ENCODE measurements at places on chromosomes 3 and 15.

DNA sequence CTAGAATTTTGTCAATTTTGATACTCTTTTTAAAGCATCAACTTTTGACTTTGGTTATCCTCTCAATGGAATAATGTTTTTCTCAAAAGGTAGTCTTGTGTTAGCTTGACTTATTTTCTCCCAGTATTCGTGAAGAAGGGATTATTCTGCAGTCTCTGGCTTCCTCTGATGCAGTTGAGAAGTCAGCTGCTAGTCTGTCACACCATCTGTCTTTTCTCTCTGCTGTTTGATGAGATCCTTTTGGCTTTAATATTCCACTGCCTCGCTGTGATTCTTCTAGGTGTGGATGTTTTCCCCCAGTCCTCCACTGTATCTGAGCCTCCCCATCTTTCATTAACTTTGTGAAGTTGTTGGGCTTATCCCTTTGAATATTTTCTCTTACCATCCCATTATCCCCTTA is 141.0 kb downstream of the WDR72 start:
- no peak for DNase-seq

DNA sequence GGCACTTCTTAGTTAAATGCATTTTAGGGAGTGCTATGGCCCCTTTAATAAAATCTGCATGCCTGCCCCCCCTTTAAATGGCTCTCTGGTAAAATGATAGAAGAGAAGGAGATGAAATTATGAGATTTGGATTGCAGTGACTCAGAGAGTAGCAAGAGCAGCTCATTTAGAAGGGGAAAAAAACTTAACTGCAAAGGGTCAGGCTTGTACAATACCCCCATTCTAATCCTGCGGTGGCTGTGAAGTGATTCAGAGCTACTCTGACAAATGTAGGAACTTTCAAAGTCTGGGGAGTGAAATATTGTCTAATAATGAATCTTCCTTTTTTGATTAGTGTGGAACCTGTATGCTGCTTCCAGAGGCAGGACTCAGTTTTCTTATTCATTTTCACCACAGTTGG is 44.1 kb upstream of the TBC1D23 start:
- no peak for DNase-seq

DNA sequence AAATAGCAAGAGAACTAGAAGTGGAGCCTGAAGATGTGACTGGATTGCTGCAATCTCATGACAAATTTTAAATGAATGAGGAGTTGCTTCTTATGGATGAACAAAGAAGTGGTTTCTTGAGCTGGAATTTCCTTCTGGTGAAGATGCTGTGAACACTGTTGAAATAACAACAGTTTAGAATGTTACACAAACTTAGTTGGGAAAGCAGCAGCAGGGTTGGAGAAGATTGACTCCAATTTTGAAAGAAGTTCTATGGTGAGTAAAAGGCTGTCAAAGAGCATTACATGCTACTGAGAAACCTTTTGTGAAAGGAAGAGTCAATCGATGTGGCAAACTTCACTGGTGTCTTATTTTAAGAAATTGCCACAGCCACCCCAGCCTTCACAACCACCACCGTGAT is 220.9 kb upstream of the LRRFIP2 start:
- no peak for DNase-seq

GRCh38 chr15:45684533-45684932 is 49.7 kb downstream of the SQOR start:
- no peak for DNase-seq

DNA sequence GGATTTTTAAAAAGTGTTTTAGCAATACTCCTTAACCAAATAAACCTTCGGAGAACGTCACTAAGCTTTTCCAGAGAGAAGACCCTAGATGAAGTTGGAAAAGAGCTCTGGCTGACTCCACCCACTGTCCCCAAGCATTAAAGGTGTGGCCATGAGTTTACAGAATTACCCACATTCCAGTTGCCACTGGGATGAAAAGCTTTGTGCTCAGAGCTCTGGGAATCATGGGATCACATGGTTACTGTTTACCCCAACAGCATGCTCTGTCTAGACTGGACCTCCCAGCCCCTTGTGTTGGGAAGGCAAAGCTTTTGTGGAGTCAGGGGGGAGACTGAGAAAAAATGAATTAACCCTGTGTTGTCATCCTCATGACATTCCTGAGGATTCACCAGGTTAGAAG is 55.3 kb downstream of the CCK start:
- no peak for DNase-seq

GRCh38 chr15:40446144-40446543 is 5.4 kb downstream of the BAHD1 start:
- no peak for DNase-seq

GRCh38 chr15:64046421-64047153 is at the start of gene DAPK2:
DAPK2 (minus strand) TSS chr15:64046485; CDS start chr15:64040261, 6,224 bp downstream.
- no peak for DNase-seq

DNA sequence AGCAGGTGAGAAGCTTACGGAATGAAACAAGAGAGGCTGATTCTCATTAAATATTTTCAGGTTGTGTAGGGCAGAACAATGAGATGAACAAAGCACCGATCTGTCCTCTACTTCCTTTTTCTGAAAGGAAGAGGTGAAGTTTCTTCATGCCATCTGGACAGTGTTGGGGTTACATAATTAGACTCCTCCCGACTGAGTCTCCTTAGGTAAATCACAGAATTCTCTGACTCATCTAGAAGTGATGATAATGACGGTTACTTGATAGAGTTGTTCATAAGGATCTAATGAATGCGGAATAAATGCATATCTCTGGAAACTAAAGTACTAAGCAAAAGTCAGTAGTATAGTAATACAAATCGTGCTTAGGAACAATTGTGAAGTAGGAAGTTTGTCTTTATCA is 21.2 kb downstream of the CRTC3 start:
- DNase-seq = no peak

GRCh38 chr15:100720406-100720967 is 118.1 kb downstream of the ASB7 start:
- no peak for DNase-seq

GRCh38 chr3:73513260-73513659 is 111.5 kb downstream of the PDZRN3 start:
- DNase-seq = no peak

DNA sequence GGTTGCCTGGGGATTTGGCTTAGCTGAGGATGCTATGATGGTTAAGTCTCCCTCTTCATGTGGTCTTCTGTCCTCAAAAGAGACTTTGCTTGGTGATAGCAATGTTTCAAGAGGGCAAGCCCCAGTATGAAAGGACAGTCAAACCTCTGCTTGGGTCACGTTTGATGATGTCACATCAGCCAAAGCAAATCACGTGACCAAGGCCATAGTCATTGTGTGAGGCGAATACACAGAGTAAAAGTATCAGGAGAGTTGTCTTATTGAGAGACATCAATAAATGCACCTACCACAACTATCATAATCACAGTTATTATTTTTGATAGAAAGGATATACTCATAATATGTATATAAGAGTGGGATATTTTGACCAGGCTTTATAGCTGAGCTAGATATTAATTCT is 243.0 kb downstream of the EPHA6 start:
- DNase-seq = no peak

DNA sequence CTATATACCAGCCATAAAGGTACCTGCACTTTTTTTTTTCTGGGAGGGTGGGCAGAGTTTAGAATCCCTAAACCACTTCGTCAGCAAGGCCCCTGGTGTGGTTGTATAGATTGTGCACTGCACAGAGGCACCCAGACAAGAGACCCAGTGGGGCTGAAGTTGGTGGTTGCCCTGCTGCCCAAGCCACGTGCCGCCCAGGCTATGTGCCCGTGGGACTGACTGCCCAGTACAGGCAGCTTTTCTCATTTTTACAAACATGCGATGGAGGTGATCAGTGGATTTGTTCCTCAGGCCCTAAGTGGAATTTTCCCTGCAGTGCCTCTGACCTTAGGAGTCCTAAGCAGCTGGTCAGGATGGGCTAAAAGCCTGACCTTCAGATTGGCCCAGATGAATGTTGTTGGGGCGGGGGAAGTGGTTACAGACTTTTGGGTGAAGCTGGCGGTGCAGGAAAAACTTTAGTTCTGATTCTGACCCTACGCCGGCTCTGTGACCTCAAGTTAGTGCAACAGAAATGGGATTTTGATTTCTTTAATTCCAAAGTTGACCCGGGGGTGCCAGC is 34.9 kb upstream of the LIMD1 start:
- DNase-seq = no peak

- DNase-seq = no peak
Measured at GRCh38 chr15:42270551-42270950, 2.5 kb upstream of the GANC start.

GRCh38 chr3:138833899-138834595 is 681 bp downstream of the PIK3CB start:
- no peak for DNase-seq

- DNase-seq = no peak
Measured at GRCh38 chr15:66681395-66681794, 20.6 kb upstream of the SMAD6 start.

GRCh38 chr3:132135628-132136333 is 101.0 kb upstream of the CPNE4 start:
- DNase-seq = no peak

DNA sequence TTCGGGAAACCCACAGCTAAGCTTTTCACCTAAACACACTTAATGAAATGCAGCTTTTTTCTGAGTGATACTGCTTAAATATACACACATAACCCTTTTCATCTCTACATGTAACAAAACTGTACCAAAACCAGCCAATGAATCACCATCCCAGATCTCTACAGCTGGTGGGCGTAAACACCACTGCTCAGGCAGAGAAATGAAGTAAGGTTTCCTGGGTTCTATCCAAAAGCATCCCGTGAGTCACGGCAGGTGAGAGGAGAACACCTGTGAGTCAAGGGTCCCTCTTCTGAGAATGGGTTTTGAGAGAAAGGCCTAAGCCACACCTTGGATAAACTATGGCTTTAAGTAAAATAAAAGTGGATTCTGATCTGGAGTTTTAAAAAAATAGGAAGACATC is 2.6 kb downstream of the CLDN1 start:
- no peak for DNase-seq

DNA sequence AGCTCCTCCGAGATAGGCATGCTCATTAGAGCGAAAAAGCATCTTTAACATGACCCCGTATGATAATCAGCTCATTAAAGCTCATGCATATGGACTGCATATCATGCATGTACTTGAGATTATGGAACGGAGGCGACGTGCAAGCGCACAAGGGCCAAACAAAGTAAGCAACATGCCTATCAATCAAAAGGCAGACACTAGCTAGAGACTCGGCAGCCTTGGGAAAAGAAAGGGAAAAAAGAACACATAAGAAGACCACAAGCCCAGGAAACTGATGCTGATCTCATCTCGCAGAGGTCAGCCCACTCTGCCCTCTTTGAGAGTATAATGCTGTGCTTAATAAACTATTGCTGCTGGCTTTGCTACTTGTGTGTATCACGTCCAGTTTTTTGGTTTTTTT is 2.6 kb upstream of the ACOX2 start:
- no peak for DNase-seq

DNA sequence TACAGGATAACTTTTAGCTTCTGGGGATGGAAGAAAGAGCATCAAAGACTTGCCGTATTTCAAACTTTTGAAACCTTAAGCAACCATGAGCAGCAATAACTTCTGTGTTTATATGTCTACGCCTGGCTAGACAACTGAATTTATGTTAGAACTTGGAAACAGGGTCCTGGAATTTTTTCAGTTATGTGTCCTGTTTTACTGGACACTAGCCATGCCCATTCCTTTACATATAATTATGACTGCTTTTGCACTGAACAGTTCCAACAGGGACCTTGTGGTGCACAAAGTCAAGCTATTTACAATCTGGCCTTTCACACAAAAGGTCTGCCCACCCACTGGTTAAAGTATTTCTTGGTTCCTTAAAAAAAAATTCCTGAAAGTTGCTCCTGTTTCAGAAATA is 37.1 kb downstream of the TJP1 start:
- no peak for DNase-seq

All from esophagus squamous epithelium (tissue), 5 donors.